Activated CD8-positive, alpha-beta memory T cell treated with anti-CD3 and anti-CD28 coated beads, Interleukin-2, amount 50 U/mL, for 48 hours (primary cell): ENCODE measurements at places on chromosomes 4 and X.

DNA sequence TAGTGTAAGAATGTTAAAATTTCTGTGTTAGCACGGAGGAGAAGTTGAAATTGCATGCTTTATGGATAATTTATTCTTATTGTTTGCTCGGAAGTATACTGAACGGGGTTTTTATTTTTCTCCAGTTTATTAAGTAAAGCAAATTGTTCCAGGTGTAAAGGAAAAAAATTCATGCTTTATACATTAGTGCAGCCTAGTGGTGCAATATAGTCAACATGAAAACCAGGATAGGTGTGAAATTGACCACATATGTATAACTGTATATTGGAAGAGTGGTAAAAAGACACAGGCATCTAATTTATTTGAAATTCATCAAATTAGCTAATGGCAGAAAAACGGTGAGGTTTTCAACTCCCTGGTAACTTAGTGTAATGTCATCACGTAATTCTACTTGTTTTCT, 959 bp downstream of the BRS3 start:
- DNase-seq = no peak

DNA sequence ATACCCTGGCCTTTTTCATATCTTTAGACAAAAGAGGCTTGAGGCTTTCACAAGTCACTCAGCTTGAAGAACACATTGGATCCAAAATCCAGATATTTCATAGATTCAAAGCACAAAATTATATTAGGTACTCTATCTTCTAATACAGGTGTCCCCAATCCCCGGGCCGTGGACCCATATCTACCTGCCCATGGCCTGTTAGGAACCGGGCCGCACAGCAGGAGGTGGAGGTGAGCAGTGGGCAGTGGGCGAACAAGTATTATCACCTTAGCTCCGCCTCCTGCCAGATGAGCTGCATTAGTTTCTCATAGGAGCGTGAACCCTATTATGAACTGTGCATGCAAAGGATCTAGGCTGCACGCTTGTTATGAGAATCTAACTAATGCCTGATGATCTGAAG, 18.7 kb downstream of the YIPF7 start:
- no peak for DNase-seq

DNA sequence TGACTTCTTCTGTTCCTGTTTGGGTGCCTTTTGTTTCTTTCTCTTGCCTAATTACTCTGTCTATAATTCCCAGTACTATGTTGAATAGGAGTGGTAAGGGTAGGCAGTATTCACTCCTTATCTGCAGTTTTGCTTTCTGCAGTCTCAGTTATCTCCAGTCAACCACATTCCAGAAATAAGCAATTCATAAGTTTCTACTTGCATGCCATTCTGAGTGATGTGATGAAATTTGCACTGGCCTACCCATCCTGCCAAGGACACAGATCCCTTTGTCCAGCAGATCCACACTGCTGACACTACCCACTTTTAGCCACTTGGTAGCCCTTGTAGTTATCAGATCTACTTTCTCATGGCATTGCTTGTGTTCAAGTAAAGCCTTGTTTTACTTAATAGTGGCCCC, 971.6 kb upstream of the INTU start:
- no peak for DNase-seq

GRCh38 chr4:8251110-8251883, 18.3 kb upstream of the HTRA3 start:
- no peak for DNase-seq

DNA sequence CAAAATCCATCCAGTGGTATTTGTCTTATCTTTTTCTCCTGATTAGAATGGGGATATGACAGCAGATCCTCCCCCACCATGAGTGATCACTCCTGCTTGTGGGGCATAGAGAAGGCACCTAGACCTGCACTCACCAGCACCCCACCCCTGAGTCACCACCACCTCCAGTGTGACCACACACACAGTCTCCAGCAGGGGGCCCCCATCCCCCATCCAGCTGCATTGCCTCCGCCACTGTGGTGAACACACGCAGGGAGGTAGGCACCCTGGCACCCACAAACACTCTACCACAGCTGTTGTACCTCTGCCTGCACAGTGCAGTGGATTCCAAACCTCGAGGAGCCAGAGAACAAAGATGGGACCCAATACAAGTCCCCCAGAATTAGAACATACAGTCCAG, 9.0 kb upstream of the MAGEA8 start:
- peak; percentile 76 for DNase-seq

- no peak for DNase-seq
Observed at GRCh38 chrX:2708021-2708420, 16.9 kb downstream of the CD99 start.

- no peak for DNase-seq
Observed at GRCh38 chr4:79576429-79576753, 168.4 kb upstream of the GK2 start.
